Nucleus accumbens (tissue), 56 donors: ENCODE measurements at places on chromosomes 5 and 9.
A peak's percentile ranks its signal among the peaks of the same experiment; 100 is the strongest.

- no peak for DNase-seq
Measured at GRCh38 chr9:70112981-70113380, 69.3 kb downstream of the MAMDC2 start.

DNA sequence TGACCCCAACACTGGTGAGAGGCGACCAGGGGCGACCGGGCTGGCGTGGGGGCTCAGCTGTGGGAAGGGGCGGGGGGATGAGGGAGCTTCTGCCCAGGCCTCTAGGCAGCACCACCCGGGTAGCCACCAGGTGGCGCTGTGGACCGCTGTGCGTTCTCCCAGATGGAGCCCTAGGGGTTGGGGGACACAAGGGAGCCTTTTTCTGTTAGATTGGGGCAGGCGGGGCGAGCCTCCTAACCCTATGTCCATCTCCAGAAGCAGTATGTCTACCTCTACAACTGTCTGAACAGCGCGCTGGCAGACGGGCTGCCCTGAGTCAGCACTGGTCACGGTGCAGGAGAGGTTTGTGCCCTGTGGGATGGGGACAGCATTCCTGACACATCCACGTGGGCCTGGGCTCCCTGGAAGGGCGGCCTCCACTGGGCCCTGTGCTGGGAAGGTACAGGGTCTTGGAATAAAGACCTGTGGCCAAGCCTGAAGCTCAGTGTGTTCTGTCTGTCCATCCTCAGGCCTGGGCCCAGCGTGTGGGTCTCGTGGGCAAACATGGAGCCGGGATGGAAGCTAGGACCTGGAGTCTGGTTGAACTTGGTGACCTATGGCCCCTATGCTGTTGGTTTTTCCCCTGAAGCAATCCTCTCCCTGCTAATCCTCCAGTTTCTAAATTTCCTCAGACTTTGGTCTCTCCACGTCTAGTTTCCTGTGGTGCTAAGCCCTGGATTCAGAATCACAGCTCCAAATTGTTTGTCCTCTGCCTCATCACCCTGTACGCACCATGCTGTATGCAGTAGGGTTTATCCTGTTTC is 23.1 kb upstream of the SPTLC1 start:
- no peak for DNase-seq

DNA sequence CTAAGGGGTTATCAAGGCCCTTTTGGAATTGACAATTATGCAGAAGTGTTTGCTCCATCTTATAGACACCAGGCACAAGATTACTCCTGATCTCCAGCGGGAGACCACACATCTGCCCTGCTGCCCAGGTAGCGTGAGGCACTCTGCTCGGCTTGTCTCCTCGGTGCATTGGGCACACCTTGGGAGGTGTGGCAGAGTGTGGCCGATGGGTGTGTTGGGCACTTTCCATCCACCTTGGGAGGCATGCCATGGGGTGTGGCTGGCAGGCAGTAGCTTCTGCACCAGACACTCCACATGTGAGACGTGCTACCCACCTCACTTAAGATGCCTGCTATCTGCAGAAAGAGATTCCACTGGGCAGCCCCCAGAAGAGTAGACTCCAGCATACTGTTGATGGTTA is 54.1 kb downstream of the GADD45G start:
- DNase-seq, result no peak

- DNase-seq, result no peak
Measured at GRCh38 chr5:134019636-134020035, 14.9 kb upstream of the VDAC1 start.

DNA sequence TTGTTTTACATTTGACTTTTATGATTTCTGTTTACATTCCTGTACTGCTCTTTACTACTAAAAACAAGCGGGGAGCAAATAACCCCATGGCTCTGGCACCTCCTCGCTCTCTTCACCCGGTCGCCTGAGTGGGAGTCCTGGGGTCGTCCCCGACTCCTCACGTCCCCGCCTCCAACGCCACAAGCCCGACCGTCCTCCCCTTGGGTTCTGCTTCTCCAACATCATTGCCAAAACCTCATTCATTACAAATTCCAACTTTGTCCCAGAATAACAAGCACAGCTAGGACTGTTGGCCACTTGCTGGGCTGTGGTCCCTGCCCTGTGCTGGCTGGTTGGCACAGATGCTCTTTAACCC is 35.1 kb downstream of the MRPL36 start:
- DNase-seq, result no peak

- no peak for DNase-seq
Measured at GRCh38 chr5:107640568-107640967, 30.2 kb downstream of the EFNA5 start.

- DNase-seq, result no peak
Measured at GRCh38 chr5:168301593-168302390, 10.3 kb downstream of the WWC1 start.

DNA sequence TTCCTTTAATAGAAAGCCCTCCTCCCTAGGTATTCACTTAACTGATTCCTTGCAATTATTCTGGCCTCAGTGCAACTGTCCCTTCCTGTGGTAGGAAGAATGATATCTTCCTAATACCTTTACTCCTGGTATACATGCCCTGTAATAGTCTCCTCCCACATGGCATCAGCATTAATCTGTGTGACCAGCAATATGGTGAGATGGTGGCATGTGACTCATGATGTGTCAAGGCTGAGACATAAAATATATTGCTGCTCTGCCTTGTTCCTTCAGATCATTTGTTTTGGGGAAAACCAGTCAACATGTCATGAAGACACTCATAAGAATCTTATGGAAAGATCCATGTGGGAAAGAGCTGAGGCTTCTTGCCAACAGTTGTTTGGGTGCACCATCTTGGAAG is 149.1 kb upstream of the TRPM3 start:
- no peak for DNase-seq

GRCh38 chr9:19788152-19788551 is 685 bp downstream of the SLC24A2 start:
- DNase-seq, result peak; percentile 39

GRCh38 chr5:72397836-72398235 is 77.7 kb downstream of the PTCD2 start:
- no peak for DNase-seq

GRCh38 chr9:70054521-70054920 is 10.9 kb downstream of the MAMDC2 start:
- DNase-seq, result no peak

GRCh38 chr5:154071799-154072413 is 33.1 kb downstream of the MFAP3 start:
- DNase-seq, result no peak

DNA sequence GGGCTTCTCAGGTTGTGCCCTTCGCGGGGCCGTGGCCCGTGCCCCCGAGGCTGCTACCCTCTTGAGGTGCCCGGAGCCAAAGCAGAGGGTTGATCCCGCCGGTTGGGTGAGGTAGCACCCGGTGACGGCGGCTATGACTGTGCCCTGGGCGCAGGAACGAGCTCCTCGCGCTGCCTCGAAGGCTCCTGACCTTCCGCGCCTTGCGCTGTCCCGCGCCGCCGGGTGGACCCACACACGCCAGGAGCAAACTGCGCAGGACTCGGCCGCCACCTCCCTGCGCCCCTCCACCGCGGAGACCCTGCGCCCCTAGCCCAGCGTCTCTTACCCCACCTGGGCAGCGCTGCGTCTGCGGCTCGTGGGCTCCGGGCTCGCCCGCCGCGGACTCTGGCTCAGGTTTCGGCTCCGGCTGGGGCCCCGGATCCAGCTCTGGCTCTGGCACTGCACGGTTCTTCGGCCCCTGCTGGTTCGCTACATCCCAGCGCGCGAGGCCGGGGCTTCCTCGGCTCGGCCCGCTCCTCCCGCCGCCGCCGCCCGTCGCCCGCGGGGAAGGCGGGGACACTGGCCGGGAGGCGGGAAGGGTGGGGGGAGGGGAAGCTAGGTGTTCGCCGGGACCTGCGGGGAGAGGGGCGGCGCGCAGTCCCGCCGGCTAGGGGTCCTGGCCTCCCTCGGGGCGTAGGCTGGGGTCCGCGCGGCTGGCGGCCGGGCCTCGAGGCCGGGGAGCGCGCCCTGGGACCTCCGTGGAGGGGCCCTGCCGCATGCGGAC is 5.4 kb upstream of the PITX1 start:
- DNase-seq, result no peak

GRCh38 chr5:130280528-130281217 is 376.4 kb downstream of the CHSY3 start:
- DNase-seq, result no peak

DNA sequence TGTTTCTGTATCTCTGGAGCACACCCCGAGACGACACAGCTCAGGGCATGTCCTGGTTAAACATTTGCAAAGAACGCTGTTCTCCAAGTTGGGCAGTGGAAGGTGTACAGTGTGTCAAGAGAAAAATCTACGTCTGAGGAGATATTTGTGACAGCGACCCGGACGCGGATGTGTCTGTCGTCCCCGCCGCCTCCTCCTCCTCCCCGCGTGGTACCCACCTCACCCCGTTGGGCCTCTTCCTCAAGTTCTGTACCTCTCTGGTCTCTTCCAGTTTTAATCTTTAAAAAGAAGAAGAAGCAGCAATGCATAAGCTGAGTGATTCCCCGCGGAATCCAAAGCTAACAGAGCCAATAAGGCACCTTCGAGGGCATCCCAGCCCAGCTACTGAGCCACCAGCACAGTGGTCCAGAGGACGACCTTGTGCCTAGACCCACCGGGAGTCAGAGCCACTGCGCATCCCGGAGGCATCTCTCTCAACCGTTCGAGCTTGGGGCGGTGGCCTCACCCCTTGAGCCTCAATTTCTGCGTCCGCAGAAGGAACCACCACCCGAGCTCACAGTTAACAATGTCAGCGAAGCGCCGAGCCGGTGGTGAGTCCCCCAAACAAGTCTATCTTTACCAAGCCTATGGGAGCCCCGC is 467 bp downstream of the C9orf78 start:
- no peak for DNase-seq

DNA sequence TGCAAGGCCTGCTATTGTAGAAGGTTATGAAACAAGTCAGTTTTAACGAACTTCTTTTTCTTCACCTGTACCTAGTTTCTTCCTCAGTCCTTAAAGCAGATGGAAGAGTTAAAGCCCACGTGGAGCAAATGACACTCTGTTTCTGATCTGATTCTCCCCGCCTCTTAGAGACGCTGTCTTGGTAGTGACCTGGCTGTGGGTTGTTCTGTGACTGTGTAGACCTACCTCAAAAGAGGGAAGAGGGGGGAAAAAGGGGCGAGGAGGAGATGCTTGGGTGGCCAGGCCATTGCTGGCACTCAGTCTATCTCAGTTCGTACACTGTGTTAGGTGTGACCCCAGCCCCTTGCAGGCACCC is 610 bp downstream of the GFRA3 start:
- DNase-seq, result no peak

DNA sequence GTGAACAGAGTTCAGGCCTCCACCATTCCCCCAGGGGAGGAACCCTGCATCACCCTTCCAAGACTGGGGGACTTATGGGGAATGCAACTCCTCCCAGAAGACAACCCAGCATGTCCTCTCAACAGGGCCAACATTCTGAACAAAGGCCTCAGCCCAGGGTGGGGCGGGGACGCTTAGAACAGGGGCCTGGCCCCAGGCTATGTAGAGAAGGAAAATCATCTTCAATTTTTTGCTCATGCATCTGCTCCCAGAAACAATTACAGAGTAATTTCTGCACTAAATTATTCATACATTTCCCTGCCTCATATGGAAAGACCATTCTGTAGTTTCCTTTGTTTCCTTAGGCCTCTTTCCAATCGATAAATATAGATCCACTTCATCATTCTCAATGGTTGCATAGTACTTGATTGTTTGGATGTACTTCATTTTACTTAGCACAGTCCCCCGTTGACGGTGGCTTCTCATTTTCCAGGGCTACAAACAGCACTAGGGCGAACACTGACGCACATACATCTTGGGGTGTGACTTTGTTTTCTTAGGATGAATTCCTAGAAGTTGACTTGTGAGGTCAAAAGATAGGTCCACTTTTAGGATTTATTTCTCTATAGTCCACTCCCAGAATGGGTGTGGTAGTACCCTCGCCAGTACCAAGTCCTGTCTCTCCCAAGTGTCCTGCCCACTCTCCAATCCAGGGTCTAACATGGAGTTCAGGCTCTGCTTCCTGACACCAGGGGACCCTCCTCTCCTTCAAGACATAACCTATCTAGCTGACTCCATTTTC is 27.2 kb upstream of the SMU1 start:
- DNase-seq, result no peak
